ENCODE measurements at places on chromosomes 6 and 20.
A peak's percentile ranks its signal among the peaks of the same experiment; 100 is the strongest.

GRCh38 chr6:26223650-26224546 lies 136.7 kb downstream of the HFE start:
- peak; percentile 95 for DNase-seq

DNA sequence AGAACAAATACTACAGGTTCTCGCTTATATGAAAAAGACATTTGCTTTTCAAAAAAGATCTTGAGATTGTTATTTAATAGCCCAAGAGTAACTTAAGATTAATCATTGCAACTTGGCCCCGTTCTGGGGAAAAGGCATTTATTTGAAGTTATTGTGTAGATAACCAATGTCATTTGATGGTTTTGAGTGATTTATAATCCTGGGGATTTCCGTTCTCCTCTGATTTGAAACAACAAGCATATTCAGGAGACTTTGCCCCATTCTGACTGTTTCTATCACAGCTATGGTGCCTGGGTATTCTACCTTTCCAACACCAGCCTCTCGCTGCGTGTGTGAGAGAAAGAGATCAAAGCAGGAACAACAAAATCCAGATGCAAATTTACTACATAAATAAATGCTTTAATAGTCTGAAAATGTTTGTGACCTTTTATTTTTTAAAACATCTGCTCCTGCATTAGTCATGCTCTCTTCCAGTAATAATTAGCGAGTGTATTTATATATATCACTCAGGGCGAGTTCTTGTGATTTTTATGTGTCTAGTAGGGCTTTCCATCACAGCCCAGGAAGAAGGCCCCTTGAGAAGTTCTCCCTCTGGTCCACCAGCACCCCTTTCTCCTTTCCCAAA lies 197.9 kb upstream of the FOXQ1 start:
- DNase-seq = no peak

DNA sequence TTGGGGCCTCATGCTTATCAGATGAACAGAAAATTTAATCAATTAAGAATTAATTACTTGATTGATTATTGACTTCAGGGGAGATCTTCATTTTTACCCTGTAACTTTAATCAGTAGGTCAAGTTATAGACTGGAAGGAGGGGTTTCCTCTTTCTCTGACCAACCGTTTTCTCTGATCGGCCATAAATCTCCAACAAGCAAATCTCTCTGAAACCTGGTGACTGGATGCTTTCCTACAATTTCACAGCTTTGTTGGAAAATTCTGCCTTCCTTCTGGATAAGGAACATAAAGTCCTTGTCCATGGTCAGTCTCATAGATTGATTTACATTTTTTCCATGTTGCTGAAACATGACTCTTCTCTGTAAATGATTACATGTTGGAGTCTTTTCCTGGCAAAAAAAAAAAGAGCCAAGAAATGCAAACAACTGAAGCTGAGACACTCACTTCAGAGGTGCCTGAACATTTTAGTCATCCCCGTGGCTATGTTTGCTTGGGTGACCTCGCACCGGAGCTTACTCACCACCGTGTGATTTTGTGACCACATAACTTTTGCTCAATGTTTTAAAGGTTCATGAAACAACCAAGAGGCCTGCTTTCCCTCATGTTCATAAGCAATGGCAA lies 31.0 kb downstream of the IRF4 start:
- peak; percentile 20 for DNase-seq

- DNase-seq = no peak
These were observed 38.6 kb downstream of the ZNF217 start for GRCh38 chr20:53555081-53555480.

GRCh38 chr6:45896783-45897441 lies 118.7 kb downstream of the CLIC5 start:
- no peak for DNase-seq

- DNase-seq = no peak
These were observed 128.7 kb upstream of the MLIP start for GRCh38 chr6:53982366-53983050.

DNA sequence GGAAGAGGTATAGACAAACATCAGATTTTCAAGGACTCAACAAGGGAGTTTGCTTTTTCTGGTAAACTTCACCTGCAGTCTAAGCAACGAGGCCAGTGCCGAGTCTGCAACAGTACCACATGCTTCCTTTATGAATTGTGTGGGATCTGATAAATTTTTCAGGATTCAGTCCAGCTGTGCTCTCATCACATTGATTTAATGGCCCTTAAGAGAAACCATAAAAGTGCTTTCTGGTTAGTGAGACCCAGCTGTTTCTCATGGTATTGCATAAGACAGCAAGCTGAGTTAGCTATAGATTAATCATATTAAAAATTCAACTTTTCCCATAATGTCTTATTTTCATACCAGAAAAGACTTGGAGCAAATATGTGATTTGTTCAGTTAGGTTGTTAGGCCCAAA lies 291.4 kb downstream of the CENPW start:
- peak; percentile 41 for DNase-seq

- DNase-seq = no peak
These were observed 69.5 kb upstream of the SULF2 start for GRCh38 chr20:47854687-47855212.

- no peak for DNase-seq
These were observed 17.7 kb downstream of the SENP6 start for GRCh38 chr6:75619230-75619899.

- DNase-seq = peak; percentile 7
These were observed 977.7 kb upstream of the SLC35B3 start for GRCh38 chr6:9412951-9413559.

DNA sequence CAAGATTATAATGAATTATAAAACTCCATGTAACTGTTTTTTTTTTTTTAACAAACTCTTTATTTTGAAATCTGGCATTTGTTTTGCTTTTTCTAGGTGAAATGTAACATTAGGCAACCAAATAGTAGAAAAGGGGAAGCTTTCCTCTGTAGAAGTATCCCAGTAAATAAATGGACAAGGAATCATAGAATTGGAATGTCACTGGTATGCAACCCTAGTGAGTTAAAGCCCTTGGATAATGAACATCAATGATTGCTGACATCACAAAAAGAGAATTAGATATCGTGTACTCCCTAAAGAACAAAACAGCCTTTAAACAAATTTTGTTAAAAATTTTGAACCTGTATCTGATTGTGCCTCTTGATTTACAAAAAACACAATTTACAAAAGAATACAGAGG lies 93.9 kb upstream of the OGFRL1 start:
- no peak for DNase-seq

GRCh38 chr20:16083639-16084280 lies 489.5 kb downstream of the KIF16B start:
- no peak for DNase-seq

DNA sequence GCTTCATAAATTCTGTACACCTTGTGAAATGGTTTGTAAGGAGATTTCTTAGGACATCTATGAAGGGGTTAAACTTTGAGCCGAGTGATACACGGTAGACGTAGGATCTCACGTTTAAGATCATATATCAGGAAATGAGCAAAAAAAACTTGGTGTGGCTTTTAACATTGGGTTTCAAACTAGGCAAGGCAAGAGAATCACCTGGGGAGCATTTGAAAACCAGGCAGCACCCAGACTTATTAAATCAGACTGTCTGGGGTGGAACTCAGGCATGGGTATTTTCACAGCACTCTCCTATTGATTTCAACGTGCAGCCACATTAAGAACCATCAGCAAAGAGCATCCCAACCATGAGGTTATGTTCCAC lies 26.4 kb downstream of the LY86 start:
- DNase-seq = no peak

DNA sequence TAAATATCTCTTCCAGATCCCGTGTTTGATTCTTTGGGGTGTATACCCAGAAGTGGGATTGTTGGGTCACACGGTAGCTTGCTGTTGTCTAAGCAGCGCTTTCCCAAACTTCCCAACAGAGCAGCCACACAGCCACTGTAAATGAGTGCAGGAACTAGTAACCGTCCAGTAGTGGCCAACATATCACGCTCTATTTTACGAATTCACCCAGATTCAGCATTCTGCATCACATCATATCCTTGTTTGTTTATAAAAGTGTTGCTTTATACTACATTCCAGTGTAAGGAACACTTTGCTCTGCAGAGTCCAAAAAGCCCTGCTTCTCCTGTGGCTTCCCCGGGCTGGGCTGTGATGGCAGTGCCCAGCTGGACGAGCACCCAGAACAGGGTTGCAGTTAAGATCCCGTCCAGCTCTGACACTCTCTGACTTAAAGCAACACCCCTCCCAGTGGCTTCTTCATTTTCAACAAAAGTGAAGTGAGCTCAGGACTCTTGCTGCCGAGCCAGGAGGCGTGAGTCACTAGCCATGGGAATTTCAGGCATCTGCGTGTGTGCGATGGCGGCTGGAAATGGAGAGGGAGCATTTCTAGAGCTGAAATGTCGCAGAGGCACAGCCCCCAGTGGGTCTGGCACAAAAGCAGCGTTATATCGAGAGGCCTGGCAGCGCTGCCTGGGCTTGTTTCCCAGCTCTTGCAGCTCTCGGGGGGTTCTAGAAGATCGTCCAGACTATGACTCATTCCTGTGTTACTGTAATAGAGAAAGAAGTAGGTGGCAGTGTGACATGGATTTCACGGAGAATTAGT lies 216.3 kb upstream of the ECI2 start:
- DNase-seq = no peak

- DNase-seq = no peak
These were observed 7.0 kb downstream of the GTF2H5 start for GRCh38 chr6:158175111-158175510.

- no peak for DNase-seq
These were observed 6.4 kb upstream of the TRIM40 start for GRCh38 chr6:30129265-30130178.

DNA sequence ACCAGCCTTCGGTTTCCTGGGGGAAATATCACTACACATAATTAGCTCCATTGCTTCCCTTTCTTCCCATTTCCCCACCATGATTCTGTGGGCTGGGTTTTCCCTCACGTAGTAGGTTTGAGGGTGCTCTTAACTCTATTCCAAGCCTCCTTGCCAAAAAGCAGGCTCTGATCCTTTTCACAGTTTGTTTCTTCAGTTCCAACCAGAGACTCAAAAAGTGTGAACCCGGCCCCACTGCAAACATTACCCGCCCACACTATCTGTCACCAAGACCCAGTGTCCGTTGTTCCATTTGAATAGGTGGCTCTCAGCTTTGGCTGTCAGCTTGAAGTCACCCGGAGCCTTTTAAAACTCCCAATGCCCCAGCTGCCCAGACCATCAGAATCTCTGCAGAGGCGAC lies 11.8 kb upstream of the NAA20 start:
- no peak for DNase-seq

GRCh38 chr6:81950877-81951276 lies 198.4 kb upstream of the TENT5A start:
- no peak for DNase-seq

GRCh38 chr6:158758451-158758860 lies 60.7 kb downstream of the EZR start:
- peak; percentile 76 for DNase-seq

- DNase-seq = no peak
These were observed 80.1 kb upstream of the PTPRK start for GRCh38 chr6:128600397-128600951.

DNA sequence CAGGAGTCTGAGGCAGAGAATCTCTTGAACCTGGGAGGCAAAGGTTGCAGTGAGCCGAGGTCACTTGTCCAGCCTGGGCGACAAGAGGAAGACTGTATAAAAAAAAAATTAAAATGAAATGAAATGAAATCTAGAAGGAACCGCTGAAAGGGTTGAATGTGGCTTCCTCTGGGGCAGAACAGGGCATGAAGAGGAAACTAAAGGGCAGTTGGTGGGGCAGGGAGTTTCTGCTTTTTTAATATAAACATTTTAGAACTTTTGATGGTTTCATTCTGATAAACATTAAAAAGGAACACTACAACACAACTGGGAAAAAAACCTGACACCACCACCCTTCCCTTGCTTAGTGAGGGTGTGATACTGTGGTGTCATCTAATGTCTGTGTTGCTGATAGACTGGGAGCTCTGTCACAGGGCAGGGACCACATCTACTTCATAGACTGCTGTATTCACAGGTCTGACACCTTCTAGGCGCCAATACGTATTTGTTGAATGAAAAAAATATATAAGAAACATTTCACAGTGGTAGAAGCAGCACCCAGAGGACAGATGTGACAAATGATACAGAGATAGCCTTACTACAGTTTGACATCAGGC lies 128.9 kb downstream of the ADAT2 start:
- DNase-seq = no peak

GRCh38 chr6:52157301-52157941 lies 28.8 kb upstream of the IL17A start:
- no peak for DNase-seq

- no peak for DNase-seq
These were observed 45.7 kb downstream of the CTCFL start for GRCh38 chr20:57479196-57479595.

GRCh38 chr6:168578036-168578435 lies 137.1 kb downstream of the SMOC2 start:
- DNase-seq = no peak
